ENCODE measurements at places on chromosomes 5 and 9.

DNA sequence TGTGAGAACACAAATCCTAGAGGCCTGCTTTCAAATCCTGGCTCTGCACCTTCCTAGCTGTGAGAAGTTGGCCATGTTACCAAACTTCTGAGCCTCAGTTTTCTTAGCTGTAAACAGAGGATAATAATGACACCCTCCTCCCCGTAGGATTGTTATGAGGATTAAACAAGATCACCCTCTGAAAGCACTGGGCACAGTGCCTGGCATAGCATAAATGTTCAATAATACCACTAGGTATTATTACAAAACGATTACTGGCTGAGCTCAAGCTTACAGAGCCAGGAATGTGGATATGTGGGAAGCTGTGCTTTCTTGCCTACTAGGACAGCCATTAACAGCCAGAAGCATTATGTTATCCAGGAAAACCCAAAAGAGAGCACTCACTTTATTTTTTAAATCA lies 30.8 kb upstream of the POU4F3 start:
- DNase-seq: no peak

DNA sequence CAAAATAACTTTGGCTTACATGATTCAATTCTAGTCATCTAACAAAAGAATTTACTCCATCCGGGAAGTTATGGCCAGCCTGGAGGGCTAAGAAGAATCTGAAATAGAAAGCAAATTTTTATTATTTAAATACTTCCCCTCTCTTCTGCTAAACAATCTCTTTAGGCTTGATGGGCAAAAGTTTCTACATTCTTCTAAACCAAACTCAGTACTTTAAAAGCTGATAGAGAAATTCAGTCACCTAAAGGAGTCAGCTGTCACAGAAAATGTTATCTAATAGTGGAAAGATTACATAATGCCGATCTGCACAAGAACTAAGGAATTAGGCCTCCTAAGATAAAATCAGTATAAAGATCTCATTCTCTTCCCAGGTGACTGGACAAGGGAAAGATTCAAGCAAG lies 32.4 kb downstream of the GNAQ start:
- no peak for DNase-seq

GRCh38 chr5:60382716-60383115 lies 317.2 kb downstream of the DEPDC1B start:
- no peak for DNase-seq

- DNase-seq: no peak
Measured at GRCh38 chr5:176438959-176439757, 9.0 kb upstream of the FAF2 start.

GRCh38 chr5:117496801-117497200 lies 922.2 kb upstream of the SEMA6A start:
- no peak for DNase-seq

GRCh38 chr9:127741831-127742434 lies 6.8 kb upstream of the TOR2A start:
- no peak for DNase-seq

- DNase-seq: no peak
Measured at GRCh38 chr5:98341038-98342032, 432.1 kb upstream of the RGMB start.

DNA sequence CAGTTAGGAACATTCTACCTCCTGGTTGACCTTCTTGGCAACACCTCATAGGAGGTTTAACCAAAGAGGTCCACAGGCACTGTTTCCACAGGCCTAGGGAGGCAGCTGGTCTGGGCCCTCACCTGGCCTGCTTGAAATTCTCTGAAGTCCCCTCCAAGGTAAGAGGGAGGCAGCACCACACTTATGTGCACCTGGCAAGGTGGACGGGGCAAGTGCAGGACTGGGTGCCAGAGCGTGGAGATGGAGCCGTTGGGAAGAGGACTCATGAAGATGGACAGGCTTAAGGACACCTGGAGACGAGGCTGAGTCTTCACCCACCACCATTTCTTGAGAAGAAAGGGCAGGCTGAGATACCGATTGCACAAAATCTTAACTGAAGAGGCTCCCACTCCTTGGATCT lies 6.6 kb upstream of the BARHL1 start:
- no peak for DNase-seq

DNA sequence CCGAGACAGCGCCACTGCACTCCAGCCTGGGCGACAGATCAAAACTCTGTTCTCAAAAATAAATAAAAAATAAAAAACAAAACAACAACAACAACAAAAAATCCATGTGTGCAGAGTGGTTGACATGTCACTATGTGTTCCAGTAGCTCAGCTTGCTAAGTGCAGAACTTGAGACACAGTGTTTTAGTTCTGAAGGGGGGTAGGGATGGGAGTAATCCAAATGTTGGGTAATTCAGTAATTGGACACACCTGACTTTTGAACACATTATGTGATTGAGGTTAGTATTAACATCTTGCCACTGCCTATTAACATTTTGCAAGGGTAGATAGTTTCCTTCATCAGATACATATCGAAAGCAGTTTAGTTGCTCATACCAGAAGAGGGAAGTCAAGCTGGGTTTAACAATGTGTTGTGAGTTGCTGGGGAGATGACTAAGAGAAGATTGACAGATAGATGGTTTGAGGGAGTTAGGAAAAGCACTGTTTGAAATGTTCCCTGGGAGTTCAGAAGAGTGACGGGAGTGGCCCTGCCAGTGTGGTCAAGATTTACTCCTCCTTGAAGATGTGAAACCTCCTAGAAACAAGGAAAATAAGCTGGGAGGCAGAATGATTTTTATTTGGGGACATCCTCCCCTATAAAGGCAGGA lies 928 bp downstream of the HACD4 start:
- no peak for DNase-seq

GRCh38 chr9:93533863-93534262 lies 42.5 kb upstream of the PHF2 start:
- DNase-seq: no peak

DNA sequence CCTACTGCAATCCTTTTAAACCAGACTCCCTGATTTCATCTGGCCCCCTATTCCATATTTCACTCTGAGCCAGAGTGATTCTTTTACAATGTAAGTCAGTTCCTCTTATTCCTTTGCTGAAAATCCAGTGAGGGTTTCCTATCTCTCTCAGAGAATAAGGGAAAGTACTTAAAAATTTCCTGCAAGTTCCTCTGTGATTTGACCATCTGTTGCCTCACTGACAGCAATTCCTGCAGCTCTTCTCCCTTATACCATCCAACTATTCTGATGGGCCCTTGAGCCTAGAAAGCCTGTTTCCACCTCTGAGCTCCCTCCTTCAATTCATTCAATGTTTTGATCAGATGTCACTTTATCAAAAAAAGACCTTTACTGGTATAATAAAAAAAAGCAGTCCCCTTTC lies 317.1 kb upstream of the CCNH start:
- DNase-seq: no peak

DNA sequence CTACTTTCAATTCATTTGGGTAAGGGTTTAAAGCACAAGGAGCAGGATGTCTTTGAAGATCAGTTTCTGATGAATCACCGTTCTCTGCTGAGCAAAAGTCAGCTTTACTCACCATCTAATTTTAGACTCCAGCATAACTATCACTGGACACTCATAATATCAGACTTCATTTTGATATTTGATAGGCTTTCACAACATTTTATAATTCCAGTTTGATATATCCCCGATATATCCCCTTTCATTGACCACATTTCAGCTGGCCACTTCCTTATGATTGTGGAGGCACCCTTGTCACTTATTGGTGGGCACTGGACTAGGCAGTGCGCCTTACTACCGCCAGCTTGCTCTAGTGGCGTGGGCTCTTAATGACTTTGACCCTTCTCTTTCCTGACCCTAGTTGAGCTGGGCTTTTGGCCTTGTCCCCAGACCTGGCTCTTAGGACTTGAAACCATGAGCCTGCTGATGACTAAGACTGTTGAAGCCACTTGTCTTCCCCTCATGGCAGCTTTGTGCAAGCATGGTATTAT lies 46.8 kb downstream of the CYSTM1 start:
- DNase-seq: no peak

DNA sequence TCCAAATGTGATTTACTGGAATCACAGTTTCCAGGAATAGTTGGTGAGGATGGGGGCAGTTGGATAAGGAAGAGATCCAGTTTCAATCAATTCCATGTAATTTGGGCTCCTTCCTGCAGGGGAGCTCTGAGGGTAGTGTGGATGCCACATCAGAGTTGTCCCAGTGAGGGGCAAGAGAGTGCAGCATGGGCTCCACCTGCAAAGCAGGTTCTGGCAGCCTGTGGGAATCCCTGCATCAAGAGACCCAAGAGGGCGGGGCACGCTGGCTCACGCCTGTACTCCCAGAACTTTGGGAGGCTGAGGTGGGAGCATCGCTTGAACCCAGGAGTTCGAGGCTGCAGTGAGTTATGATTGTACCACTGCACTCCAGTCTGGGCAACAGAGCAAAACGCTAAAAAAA lies 188.5 kb downstream of the CACNA1B start:
- no peak for DNase-seq

DNA sequence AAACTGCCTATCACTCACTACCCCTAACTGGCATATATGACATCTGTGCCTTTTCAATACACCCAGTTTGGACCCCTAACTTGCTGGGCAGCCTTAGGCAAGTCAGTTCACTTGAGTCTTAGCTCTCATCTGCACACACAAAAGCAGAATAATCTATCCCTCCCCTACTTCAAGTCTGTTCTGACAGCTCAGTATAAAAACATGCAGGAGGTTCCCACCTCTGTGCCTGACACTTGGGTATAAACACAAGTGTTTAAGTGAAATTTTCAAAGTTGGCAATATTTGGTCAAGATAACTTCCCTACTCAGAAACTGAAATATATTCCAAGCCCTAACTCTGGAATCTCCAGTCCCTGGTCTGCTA lies 12.6 kb downstream of the HNRNPH1 start:
- DNase-seq: no peak

DNA sequence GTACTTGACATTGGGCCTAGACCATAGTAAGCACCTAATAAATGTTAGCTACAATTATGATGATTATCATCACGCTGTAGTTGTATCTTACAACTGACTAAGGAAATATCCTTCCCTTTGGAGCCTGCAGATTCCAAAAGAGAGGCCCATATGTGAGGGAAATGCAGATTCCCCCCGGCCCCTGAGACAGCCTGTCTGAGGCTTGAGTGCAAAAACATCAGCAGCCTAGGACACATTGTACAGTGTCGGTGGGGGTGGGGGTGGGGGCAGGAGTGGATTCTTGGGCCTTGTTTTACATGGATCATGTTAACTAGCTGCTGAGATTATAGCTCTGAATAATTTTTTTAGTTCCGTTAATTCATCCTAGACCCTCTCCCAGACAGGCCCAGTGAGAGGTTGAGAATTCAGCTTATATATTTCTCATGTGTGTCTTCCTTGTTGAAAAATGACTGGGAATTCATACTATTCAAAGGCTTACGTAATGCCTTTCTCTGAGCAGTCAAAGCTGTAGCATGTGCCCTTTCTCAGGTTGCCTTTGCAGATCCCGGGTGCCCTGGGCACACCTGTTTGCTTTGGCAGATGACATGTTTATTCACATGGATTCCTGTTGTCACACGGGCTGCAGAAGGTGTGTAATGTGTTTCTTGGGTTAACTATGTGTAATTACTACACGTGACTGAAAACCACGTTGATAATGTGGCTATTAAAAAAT lies 262.8 kb downstream of the NR3C1 start:
- DNase-seq: no peak

- no peak for DNase-seq
Measured at GRCh38 chr9:83283528-83283927, 220.6 kb upstream of the RASEF start.

DNA sequence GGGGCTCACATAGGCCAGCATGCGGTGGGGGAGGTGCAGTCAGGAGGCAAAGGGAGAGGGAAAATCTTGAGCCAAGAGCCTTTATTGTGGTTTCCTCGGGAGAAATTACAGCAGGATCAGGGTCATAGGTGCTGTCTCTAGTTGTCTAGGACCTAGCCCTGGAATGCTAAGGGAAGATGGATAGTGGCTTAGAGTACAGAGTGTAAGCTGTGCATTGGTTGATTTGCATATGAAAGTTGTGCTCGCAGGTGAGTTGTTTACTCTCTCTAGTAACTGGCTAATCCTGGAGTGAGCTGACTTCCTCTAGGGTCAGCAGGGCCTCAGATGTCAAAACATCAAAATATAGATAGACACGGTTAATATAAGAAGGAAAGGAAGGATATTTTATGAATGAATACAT lies 877.7 kb downstream of the TLE4 start:
- no peak for DNase-seq

GRCh38 chr9:121216271-121216805 lies 14.7 kb upstream of the RAB14 start:
- no peak for DNase-seq

DNA sequence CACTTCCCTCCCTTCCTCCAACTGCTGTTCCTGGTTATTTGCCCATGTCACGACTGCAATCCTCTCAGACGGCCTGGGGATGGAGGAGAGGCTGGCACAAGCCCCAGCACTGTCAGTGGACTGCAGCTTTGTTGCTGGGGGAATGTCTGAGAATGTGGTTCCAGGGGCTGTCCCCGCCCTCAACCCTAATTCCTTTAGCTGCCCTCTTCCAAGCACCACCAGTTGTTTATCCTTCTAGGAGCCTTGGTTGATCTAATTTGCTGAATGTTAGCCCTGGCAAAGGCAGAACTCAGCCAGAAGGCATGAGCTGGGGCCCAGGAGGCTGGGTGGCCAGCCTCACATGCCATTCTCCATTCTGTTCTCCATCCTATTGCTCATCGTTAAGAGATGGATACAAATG lies 51.6 kb downstream of the ADAM19 start:
- DNase-seq: no peak

DNA sequence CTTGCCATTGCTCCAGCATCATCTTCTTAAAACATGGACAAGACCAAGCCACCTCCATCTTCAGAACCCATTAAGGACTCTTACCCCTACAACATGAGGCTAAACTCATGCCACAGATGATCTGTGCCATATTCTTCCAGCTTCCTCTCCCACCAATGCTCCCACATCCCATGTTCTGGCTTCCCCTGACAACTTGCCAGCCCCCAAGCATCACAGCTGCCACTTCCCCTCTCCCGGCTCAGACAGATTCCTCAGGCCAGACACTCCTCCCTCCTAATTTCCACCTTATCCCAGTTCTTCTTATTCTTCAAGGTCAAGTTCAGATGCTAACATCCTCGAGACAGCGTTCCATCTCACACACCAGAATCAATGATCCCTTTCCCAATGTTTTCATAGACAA lies 57.8 kb downstream of the ANKH start:
- DNase-seq: no peak

- no peak for DNase-seq
Measured at GRCh38 chr5:172380301-172380986, 73.9 kb downstream of the SH3PXD2B start.

DNA sequence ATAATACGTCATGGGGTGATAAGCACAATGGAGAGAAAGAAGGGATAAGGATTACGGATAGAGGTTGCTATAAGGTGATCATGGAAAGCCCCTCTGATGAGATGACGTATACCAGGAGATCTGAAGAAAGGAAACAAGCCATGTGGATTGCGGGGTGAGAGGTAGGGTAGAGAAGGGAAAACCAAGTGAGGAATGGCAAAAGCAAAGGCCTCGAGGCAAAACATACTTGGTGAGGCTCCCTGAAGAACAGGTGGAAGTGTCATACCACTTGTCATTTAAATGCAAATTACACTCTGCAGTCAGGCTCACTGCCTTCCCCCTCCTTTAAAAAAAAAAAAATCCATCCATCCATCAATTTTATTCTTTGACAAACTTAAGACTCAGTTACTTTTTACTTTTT lies 420.8 kb downstream of the RAB3C start:
- DNase-seq: no peak

All from CD4-positive, alpha-beta T cell treated with Interleukin-4 for 1 hour (primary cell).